SW480 (cell line): ENCODE measurements at places on chromosomes 5 and 9.
A peak's percentile ranks its signal among the peaks of the same experiment; 100 is the strongest.

GRCh38 chr9:131290036-131290766 is 678 bp downstream of the PLPP7 start:
- no peak for DNase-seq

DNA sequence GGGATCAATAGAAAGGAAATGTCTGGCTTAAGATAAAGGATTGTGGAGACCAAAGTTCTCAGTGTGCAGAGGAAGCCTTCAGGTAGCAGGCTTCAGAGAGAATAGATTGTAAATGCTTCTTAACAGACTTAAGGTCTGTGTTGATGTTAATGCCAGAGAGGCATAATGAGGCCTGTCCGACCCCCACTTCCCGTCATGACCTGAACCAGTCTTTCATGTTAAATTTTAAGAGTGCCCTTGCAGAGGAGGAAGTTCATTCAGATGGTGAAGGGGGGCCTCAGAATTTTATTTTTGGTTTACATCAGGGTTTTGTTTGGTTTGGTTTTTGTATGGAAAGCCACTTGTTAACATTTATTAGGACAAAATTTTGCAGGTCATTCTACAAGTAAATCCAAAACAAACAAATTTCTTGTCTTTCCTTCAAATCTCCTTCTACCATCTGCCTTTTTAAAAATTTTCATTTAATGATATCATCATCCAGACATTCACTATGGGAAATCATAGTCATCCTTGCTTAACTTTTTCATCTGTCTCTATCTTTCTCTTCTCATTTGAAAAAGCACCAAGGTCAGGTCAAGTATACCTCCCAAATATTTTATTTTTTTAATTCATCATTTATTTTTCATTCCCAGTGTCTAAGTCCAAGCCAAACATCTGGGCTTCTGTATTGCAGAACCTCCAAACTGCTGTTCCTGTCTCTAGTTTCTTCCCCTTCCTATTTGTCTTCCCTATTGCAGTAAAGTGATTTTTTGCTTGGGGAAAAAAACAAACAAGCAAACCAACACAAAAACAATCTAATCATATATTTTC is 6.9 kb upstream of the ABCA1 start:
- DNase-seq = no peak

GRCh38 chr9:4119778-4120554 is 179.9 kb downstream of the GLIS3 start:
- DNase-seq = no peak

GRCh38 chr5:97022898-97023297 is 87.0 kb downstream of the LNPEP start:
- DNase-seq = no peak

- DNase-seq = no peak
Observed at GRCh38 chr5:138264183-138264582, 10.2 kb downstream of the GFRA3 start.

DNA sequence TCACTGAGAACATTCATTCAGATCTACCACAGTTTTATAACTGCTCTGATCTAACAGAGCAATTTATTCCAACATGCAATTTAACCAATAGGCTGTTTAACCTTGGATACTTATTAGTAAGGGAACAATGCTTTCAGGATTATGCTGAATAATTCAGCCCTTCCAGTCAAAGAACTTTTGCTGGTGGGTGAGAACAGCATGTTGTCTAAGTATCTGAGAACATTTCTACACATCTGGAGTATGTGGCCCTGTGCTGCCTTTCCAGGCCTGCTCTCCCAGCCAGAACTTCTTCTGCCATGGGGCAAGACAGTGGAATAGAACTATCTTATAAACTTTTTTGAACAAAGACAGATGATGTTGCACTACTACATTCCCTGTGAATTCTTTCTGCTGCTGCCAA is 55.8 kb downstream of the NFIB start:
- DNase-seq = no peak

DNA sequence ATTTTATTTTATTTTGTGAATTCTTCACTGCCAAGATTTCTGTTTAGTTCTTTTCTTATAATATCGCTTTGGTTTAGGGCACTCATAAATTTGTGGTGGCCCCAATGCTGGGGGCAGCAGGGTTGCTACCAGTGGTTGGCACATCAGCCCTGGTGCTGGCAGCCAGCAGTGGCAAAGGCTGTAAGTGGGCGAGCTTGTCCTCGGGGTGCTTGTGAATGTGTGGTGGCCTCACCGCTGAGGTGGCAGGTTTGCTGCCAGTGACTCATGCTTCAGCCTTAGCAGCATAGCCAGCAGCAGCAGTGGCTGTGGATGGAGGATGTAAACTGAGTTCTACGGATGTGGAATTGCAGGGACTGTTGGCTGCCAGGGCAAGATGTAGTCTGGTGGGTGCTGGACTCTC is 262.9 kb upstream of the DMAC1 start:
- DNase-seq = no peak

- no peak for DNase-seq
Observed at GRCh38 chr5:119417891-119418605, 34.2 kb upstream of the HSD17B4 start.

- DNase-seq = peak; percentile 85
Observed at GRCh38 chr9:36328798-36329411, 70.7 kb upstream of the GNE start.

DNA sequence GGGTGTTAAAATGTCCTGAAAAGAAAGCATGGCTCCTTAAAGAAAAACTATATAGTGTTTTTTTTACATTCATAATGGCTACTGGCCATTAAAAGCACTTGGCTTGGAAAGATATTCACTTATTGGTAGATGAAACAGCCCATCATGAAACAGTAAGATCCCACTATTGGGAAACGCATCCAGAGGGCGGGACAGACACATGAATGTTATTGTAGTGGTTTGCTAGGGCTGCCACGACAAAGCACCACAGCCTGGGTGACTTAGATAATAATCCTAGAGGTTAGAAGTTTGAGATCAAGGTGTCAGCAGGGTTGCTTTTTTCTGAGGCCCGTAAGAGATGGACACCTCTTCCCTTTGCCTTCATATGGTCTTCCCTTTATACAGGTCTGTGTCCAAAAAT is 139.4 kb upstream of the ANKH start:
- DNase-seq = peak; percentile 40

DNA sequence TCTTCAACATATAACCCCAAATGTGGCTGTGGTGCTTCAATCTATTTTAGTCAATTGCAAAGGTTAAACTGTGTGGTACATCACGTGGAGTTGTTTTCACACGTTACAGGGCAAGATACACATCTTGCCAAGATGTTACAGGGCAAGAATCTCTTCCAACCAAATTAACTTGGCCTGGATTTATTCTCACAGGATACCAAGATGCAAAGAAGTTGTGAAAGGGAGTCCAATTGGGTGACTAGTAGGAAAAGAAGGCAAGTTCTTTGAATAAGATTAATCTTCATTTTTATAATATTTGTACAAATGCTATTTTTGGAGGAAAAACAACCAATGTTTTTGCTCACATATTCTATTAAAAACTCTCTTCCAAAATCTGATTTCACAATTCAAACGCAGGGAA is 4.8 kb upstream of the IFNA8 start:
- DNase-seq = no peak

GRCh38 chr9:69975681-69976080 is 68.0 kb upstream of the MAMDC2 start:
- no peak for DNase-seq

GRCh38 chr5:52896534-52897237 is 92.5 kb upstream of the ITGA2 start:
- DNase-seq = no peak

GRCh38 chr5:129554134-129554904 is 94.2 kb downstream of the ADAMTS19 start:
- DNase-seq = no peak

- peak; percentile 38 for DNase-seq
Observed at GRCh38 chr5:134005417-134006061, 764 bp upstream of the VDAC1 start.

- no peak for DNase-seq
Observed at GRCh38 chr9:15578714-15579113, 25.9 kb downstream of the CCDC171 start.

DNA sequence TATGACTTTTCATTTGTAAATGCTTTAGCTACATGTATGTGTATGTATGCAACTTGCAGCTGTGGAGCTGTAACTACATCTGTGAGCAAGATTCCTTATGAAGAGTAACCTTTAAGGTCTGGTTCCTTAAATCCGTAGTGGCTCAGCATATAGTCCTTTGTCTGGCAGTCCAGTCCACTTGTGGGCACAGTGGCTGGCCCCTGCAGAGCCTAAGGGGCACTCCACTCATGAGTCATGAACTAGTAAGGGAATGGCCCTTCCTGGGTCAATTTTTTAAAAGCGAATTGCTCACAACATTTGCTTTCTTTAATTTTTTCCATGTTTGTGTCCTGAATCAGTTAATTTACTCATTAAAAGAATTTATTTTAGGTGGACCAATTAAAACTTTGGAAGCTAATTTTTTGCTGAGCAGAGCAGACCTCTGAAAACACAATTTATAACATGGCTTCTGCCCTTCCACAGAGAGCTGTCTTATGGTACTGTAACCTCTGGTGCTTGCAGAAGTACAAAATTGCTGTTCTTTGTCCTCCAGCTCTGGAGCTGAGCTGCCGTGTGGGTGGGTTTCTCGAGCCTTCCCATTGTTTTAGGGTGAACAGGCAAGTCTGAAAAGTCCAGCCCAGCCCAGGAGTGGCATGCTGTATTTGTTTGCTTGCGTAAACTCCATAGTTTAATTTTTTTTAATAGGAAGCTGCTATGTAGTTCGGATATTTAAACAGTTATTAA is 110.1 kb downstream of the MVB12B start:
- DNase-seq = no peak

DNA sequence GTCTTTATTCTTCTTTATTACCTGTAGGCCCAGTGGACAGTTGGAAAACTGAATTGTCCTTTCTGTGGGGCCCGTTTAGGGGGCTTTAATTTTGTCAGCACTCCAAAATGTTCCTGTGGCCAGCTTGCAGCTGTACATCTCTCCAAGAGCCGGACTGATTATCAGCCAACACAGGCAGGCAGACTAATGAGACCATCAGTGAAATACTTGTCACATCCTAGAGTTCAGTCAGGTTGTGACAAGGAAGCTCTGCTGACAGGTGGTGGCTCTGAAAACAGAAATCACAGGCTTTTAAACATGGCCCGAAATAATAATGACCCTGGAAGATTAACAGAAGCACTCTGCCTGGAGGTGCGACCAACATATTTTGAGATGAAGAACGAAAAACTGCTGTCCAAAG is 47.9 kb downstream of the RNF180 start:
- DNase-seq = no peak

DNA sequence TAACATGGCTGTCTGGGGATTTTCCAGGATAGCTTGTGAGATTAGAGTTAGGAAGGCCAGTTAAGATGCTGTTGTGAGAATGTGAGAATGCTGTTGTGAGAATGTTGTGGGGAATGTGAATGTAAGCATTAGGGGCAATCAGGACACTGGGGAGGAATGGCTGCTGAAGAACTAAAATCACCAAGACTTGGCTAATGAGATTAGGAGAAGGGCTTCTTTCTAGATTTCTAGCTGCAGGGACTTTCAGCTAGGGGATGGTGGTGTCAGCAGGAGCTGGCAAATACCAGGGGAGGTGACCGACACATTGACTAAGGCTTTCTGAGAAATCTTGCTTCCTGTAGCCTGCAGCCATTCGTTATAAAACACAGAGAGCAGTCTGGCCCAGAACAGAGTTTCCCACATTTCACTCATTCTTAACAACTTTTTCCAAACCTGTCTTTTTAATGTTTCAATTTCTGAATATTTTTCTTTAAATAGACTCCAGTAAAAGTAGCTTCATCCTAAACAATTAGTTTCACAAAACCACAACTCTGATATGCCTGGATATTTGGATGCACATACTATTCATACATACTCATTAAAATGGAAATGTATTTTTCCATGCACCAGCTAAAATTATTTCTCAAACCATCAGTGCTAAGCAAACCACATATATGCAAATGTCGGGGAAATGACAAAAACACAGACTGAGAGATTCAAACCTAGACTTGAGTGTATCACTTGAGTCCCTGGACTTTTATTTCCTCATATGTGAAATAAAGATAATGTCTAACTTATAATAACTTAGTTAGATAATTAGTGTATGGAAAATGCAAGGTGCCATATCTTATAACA is 89.3 kb upstream of the TNC start:
- no peak for DNase-seq

DNA sequence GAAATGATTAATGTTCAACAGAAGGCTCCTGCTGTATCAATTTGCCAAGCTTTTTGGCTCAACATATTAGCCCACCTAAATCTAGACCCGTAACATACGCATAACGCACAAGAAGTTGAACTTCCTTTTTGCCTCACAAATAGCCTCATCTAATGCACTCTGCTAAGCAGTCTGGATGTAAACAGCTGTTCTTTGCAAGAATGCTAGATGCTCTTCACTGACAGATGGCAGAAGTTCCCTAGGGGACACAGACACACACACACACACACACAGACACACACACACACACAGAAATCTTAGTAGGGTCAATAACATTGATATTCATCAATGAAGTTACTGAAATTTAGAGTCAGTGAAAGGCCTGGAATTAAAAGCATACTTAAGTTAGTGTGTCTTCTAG is 13.2 kb upstream of the PCA3 start:
- DNase-seq = no peak

- no peak for DNase-seq
Observed at GRCh38 chr9:15080401-15080800, 170.2 kb upstream of the FREM1 start.

DNA sequence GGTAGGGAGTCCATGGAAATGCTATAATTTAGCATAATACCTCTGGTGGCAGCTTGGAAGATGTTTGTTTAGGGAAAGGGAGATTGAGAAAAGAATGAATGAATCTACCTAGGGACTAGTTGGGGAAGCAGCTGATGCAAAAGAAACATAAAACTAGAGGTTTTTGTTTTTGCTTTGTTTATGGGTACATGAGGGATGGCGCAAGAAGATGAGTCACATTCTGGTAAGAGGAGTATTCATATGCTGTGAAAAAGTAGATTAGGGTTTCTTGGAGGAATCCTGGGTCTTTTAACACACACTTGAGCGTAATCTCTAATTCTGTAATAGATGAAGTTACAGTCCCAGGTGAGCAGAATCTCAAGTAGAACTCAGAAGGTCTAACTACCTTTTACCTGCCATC is 17.1 kb downstream of the C9orf43 start:
- DNase-seq = no peak

DNA sequence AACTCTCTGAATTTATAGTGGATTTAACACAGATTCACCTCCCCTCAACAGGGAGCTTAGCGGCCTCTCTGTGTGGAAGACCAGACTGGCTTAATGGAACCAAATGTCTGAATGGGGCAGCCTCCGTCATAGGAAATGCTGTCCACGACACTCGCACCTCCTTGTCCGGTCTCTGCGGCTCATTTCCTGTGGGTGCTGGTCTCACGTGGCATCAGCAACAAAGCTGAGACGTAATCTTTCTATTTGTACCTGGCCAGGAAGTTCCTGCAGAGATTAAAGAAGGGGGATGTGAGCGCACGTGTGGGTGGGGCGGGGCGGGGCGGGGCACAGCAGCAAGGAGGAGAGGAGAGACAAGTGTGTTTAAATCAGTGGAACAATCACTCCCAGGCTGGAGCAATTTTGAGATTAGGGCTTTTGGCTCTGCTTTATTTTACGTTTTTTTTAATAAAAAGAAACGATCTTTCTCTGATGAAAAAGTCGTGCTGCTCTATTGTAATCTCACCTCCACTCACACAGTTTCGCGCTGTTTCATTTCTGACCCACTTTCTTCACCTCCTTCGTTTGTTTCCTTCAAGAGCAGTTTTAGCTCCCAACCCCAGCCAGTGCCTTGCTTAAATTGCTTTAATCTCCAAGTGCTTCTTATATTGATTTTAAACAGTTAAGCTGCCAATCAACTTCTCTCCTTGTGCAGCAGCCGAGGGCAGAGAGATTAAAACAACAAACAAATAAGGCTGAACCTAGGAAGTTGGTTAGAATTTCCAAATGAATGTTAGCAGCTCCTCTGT is 132.2 kb upstream of the ASTN2 start:
- DNase-seq = peak; percentile 87

GRCh38 chr5:130720355-130720754 is 444.7 kb downstream of the HINT1 start:
- DNase-seq = peak; percentile 70
